ENCODE measurements at places on chromosomes 1 and 21.

GRCh38 chr1:228794810-228795209, 59.5 kb downstream of the RHOU start:
- no peak for DNase-seq

- peak; percentile 25 for DNase-seq
Measured at GRCh38 chr1:17207966-17208418, 3.1 kb downstream of the PADI1 start.

GRCh38 chr1:61496501-61496900, 228.4 kb downstream of the TM2D1 start:
- no peak for DNase-seq

- no peak for DNase-seq
Measured at GRCh38 chr1:30339866-30340265, 383.5 kb downstream of the MATN1 start.

GRCh38 chr1:109229531-109230127, 15.9 kb downstream of the SARS1 start:
- DNase-seq: no peak

GRCh38 chr1:5755552-5756125, 236.6 kb downstream of the NPHP4 start:
- DNase-seq: no peak

- DNase-seq: no peak
Measured at GRCh38 chr1:119228335-119229080, 88.1 kb upstream of the WARS2 start.

- DNase-seq: no peak
Measured at GRCh38 chr1:27394282-27394658, 1.8 kb downstream of the GPR3 start.

DNA sequence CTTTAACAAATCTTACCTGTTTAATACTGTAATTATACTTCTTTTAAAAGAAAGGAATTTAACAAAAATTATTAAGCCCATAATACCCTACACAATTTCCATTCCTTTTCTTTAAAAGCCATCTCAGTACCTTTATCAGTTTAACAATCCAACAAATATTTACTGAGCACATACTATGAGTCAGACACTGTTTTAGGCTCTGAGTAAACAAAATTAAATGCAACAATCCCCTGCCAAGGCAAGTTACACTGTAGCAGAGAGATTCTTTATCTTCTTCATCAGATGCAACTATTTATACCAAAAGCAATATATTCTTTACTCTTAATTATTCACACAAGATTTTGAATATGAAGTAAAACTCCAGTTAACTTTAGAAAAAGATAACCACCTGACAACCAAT, 12.0 kb downstream of the DENND1B start:
- DNase-seq: no peak

- DNase-seq: no peak
Measured at GRCh38 chr1:52189898-52190480, 48.1 kb downstream of the ZFYVE9 start.

DNA sequence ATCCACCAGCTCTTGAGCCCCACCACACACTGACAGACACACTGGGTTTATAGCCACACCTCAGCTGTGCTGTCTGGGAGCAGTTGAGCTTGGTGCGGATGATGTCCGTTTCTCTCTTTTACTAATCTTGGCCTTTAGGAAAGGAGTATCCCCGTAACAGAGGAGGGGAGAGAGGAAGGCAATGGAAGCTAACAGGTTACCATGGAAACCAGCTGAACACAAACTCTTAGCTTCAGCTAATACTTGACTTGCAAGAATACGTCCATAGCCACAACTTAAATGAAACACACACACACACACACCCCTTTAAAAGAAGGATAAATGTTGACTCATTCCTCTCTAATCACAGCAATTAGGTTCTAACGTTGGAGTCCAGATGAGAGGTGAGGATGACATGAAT, 28.0 kb upstream of the LRRN2 start:
- no peak for DNase-seq

DNA sequence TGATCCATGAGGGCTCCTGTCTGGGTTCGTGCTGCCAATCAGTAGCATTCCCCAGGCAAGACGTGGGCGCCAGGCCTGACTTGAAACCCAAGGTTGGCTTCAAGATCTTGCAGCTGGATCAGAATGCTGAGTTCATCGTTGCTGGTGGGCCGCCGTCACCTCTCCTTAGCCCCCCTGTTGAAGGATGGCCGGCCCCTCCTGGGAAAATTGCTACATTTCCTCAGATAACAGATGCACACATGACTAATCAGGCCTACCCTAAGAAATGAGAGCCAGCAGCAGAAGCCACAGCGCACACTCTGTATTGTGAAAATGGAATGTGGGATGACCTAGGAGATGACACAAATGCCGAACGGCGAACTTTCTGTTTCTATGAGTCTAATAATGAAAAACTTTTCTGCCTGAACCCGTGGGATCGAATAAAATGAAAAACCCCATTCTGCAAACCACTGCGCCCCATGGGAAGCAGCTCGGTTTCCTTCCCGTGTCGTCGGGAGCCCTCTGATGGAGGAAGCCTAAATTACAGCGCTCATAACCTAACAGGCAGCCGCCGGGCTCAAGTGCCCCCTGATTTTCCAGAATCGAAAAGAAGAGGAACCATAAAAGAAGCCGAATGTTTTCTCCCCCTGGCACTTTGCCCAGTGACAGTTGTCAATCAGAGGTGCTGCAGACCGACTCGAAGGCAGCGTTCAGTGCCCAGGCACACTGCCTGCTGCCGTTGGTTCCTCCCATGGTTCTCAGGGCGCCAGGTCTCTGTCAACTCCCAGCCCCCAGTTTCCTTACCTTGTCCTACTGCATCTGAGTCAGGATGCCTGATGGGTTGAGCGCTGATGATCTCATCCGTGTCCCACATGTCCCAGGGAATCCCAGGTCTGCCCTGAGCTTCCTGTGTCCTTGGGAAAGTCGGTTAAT, 38.2 kb upstream of the H6PD start:
- peak; percentile 14 for DNase-seq

- no peak for DNase-seq
Measured at GRCh38 chr1:19643121-19643520, 990 bp upstream of the NBL1 start.

DNA sequence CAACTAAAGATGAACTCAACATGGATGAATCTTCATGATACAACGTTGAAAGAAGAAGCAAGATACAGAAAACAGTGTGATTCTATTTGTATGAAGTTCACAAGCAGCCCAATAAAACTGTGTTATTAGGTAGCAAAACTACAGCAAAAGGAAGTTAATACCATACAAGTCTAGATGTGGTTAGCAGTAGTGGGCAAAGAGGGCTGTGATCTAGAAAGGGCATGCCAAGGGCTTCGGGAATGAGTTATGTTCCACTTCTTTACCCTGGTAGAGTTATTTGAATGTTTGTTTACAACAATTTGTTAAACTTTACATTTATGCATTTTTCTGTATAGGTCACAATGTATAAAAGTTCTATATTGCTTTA, 9.2 kb downstream of the TNFRSF9 start:
- DNase-seq: no peak

GRCh38 chr1:41638086-41639024, 153.9 kb upstream of the EDN2 start:
- DNase-seq: no peak

DNA sequence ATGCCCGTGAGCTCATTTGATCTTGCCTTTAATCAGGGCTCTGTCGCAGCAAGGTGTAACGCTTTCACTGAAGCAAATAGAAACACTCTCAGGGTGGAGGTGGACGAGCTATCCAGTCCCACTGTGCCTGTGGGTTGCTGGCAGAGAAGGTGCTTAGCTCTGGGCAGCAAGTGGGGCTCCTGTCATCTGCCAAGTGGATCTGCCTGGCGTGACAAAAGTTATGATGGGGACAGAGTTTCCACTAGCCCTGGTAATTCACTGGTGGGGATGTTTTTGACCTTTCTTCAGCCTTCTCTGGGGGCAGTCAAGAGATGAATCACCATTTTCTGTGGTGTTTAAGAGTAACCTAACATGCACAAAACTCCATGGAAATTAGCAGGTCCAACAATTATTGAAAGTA, 71.3 kb upstream of the EDEM3 start:
- DNase-seq: no peak

DNA sequence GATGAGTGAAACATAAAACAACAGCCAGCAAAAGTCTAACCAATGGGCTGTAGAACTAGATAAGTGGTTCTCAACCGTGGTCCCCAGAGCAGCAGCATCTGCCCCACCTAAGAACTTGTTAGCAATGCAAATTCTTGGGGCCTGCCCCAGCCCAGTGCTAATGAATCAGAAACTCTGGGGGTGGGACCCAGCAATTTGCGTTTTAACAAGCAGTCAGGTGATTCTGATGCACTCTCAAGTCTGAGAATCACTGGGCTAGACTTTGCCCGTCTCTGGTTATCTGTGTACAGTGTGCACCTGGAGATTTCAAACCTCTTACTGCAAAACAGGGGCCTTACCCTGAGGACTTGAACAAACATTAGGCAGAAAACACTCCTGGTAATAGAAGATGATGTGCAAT, 66.5 kb downstream of the PLXNA2 start:
- DNase-seq: no peak

DNA sequence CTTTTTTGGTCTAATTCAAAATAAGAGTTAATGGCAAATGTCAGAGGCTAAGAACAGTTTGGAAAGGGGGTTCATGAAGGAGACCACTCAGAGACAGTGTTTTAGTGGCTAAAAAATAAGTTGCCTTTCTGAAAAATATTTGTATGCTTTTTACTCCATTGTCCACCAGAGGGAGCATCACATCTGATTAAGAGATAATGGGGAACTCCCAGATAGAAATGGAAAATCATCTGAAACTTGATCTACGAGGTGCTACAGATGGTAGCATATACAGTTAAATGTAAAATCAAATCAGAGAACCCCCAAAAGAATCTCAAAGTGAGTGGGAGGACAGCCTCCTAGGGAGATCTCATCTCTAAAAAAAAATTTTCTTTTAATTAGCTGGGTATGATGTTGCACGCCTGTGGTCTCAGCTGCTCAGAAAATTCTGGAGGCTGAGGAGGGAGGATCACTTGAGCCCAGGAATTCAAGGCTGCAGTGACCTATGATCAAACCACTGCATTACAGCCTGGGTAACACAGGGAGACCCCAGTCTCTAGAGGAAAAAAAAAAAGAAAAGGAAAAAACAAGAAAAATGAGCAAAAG, 9.7 kb downstream of the SMYD3 start:
- no peak for DNase-seq

DNA sequence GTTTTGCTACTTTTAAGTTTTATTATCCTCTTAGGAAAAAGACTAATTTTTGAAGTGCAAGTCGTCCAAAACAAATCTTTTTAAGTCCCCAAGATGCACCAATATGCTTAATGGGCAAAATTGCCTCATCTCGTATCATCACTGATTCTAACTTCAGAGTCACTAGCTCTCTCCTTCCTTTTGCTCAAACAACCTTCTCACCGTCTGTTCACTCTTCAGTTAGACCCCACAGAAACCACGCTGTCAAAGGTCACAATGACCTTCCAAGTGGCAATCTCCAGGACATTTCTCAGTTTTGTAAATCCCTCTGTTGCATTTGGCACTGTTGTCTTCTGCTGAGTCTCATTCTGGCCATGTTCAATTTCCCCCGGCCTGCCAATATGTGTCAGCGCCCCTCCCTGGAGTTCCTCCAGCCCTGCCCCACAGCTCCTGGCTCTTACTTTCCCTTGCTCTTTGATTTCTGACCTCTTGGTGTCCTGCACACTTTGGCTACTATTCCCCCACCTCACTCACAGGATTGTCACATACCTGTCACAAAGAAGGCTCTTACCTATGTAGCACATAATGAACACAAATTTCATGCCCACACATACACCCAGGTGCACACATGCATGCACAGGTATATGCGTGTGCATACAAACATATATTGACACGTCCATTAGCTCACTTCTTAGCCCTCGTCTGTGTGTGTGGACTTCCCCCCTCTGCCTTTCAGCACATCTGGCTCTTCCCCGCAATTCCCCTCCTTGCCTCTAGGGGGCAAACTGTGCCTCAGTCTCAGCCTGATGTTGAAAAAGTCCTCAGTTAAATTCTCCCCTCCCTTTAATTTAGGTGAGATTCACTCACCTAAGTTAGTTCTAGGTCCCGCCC, 354.0 kb upstream of the DUSP10 start:
- DNase-seq: peak; percentile 34

DNA sequence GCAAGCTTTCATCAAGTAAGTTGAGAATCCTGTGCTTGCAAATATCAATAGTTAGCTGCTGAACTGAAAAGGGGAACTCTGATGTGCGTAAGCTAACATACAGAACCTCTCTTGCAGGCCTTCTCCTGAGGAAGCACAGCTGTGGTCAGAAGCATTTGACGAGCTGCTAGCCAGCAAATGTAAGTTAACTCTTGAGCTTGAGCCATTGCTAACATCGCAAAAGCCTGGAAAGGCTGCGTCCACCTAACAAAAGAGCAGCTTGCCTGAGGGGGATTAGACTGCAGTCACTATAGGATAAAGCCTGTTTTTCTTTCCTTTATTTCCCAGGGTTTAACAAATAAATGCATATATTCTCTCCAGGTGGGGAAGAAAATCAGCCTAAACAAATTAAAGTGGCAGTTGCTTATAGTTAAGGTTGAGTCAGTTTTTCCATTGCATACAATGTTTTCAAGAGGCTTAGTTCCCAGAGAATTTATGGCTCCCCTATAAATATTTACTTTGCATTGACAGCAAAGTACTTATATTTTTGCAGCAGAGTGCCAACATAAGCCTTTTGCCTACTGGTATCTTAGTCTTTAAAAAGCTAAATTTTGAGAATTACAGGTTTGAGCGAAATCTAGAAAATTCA, 1.5 kb downstream of the RGS2 start:
- DNase-seq: no peak

GRCh38 chr1:111366256-111366655, 61.3 kb downstream of the OVGP1 start:
- no peak for DNase-seq

DNA sequence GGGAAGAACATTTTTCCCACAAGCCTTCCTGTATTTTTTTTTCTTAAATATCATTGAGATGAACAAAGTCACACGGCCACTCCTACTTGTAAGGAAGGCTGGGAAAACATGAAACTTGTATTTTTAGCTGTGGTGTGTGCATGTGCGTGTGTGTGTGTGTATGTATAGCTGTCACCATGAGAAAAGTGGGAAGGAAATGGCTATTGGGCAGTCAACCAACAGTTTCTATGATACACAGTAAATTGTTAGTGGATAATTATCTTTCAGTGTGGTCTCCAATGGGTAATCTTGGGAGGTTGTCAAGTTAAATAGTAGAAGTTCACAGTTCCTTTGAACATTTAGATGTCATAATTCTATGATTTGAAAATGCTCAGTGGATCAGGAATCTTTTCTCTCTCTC, 132.7 kb upstream of the USP24 start:
- no peak for DNase-seq

DNA sequence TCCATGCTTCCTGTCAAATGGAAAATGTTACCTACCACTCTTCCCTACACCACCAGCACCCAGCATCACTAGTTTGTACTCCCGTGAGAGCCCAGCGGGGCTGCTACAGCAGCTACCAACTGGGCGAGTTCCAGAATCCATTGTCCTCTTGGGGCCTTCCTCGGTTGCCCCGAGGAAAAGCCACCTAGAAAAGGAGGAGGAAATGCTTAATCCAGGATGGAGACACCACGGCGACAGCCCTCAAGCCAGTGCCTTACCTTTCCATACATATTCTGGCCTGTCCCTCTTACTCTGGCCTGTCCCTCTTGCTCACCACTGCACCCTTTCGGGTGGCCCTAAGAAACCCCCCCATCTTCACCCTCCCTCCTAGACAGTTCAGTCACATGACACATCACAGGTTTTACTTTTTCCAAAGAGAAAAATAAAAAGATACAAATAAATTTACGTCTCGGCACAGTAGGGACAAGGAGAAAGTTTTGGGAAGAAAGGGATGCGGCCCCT, 478 bp downstream of the RIT1 start:
- no peak for DNase-seq

- DNase-seq: no peak
Measured at GRCh38 chr1:32714277-32714676, 11.7 kb upstream of the SYNC start.

Data from activated CD8-positive, alpha-beta memory T cell treated with anti-CD3 and anti-CD28 coated beads for 4 hours (primary cell).